NCI-H1436 (cell line): ENCODE measurements at places on chromosomes 5 and 9.

DNA sequence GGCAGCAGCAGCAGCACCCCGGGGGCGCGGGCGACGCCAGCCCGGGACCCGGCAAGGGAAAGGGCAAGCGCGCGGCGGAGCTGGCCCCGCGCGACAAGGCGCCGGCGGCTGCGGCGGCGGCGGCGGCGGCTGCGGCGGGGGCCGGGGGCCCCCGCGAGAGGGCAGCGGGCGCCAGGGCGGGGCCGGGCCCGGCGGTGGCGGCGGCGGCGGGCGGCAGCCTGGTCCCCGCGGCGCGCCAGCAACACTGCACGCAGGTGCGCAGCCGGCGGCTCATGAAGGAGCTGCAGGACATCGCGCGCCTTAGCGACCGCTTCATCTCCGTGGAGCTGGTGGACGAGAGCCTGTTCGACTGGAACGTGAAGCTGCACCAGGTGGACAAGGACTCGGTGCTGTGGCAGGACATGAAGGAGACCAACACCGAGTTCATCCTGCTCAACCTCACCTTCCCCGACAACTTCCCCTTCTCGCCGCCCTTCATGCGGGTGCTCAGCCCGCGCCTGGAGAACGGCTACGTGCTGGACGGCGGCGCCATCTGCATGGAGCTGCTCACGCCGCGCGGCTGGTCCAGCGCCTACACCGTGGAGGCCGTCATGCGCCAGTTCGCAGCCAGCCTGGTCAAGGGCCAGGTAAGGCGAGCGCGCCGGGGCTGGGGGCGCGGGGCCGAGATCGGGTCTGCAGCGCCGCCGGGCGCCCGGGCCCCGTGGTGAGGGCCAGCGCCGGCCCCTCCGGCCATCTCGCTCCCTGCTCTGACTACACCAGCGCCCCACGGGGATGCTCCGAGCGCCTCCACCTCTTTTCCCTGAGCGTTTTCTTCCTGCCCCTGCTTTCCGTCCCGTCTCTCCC, at the start of gene UBE2QL1:
TSS of gene UBE2QL1 (plus strand) at position 238 of the 843 bp plus-strand sequence. CDS start at position 273, 35 bp downstream.
- peak; percentile 27 for DNase-seq

DNA sequence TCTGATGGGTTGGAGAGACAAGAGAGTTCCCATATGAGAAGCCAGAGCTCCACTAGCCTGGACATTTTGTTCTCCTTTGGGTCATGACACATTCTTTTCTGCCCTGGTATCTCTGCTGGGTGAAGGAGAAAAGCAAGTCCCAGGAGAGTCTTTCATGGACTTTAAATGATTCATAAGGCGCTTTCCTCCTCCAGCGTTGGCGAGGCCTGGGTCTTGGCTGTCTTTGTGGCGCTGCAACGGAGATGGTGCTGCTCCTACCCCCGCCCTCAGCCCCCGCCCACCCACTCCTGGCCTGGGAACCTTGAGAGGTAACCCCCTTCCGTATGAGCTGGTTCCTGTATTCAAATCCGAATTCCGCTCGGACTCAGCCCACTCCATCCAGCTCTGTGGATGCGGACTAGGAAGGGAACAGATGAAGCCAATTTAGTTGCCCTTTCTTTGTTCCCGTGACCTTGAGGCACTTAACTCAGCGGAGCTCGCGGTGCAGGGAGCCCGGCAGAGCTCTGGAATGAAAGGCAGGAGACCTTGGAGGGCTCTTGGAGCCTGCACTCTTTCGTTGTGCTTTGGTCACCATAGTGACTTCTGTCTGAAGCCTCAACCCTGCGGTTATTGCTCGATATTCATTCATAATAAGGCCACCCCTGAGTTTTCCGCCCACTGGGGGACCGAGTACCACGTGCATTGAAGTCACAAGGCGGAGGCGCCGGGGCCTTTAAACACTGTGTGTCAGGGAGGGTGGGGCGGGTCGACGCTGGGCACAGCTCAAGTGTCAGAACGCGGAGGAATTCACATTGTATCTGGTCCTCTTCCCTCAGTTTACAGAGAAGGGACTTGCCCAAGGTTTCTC, 14.0 kb upstream of the PWWP2A start:
- DNase-seq, result no peak

DNA sequence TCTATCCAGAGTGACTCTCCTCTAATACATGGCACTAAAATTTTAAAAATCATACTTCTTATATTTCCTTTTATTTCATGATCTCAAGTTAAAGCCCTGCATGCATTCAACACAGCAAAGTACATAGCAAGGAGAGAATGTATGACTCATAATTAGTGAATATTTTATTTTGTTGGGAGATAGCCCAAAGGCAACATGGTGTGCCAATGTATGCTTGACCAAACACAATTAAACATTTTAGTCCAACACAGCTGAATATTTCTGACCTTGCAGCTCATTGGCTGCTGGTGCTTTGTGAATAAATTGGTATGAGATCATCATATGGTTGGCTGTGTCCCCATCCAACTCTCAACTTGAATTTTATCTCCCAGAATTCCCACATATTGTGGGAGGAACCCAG, 103.5 kb downstream of the NPR3 start:
- DNase-seq, result no peak

DNA sequence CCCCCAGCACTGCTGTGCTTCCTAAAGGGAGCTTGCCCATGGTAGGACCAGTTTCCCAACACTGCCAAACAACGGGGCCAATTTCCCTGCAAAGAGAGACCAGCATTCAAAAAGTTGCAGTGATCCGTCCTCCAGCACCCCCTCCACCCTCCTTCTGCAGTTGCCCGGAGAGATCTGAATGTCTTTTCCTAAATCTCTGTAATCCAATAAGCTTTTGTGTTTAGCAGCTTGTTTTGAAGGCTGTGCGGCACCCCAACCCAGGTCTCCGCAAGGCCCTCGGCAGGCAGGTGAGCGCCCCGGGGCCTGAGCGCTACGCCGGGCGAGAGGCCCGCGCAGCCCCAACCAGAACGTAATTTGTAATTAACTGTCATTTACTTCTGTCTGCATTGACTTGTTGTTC, 366.9 kb upstream of the IRX2 start:
- DNase-seq, result no peak

GRCh38 chr9:8745347-8745746, 945.8 kb upstream of the DMAC1 start:
- DNase-seq, result no peak

GRCh38 chr9:18564018-18564880, 90.3 kb downstream of the ADAMTSL1 start:
- DNase-seq, result no peak
